AML-193 (cell line): ENCODE measurements at places on chromosomes 2 and 18.

GRCh38 chr2:221442128-221442527 is 130.0 kb downstream of the EPHA4 start:
- DNase-seq: no peak

DNA sequence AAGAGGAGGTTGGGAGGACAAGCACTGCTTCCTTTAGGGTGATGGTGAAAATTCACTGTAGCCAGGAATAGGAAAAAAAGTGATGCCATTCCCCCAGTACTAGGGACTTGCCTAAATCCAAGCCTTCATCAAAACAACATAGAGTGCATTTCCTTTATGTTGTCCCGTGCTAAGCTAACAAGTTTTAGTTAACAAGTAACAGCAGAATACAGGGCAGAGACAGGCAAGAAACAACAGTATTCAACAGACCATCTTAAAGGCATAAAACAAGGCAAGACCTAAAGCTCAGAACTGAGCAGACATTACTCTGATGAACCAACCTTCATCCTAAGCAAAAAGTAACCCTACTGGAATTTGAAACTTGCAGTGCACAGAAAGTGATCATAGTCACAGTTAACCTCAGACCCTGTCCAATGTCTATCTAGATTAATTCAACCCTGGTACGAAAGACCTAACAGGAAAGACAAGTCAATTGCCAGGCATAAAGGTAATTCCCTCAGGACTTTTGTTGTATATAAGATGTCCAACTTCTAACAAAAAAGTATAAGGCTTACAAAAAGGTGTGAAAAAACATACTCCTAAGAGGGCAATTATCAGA is 34.4 kb upstream of the GALNT1 start:
- no peak for DNase-seq

GRCh38 chr2:76612764-76613163 is 902.0 kb upstream of the GCFC2 start:
- DNase-seq: no peak

- DNase-seq: no peak
Observed at GRCh38 chr2:231057590-231057989, 923 bp downstream of the PSMD1 start.

DNA sequence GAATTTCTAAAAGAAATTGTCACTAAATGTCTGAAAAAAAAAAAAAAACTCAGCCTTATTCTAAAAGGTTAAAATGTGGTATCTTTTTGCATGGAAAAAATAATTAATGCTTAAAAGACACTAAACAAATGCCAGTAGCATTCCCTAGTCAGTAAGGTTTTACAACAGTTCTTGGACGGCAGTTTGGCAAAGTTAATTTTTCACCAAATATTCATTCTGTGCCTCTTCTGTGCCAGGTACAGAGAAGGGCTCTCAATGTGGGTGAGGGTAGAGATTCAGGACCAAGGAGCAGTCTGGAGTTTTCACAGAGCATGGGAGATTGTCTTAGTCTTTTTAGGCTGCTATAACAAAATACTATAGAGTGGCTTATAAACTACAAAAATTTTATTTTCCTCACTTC is 6.0 kb upstream of the CCDC93 start:
- no peak for DNase-seq

GRCh38 chr2:151007365-151007764 is 254.3 kb downstream of the RBM43 start:
- no peak for DNase-seq

DNA sequence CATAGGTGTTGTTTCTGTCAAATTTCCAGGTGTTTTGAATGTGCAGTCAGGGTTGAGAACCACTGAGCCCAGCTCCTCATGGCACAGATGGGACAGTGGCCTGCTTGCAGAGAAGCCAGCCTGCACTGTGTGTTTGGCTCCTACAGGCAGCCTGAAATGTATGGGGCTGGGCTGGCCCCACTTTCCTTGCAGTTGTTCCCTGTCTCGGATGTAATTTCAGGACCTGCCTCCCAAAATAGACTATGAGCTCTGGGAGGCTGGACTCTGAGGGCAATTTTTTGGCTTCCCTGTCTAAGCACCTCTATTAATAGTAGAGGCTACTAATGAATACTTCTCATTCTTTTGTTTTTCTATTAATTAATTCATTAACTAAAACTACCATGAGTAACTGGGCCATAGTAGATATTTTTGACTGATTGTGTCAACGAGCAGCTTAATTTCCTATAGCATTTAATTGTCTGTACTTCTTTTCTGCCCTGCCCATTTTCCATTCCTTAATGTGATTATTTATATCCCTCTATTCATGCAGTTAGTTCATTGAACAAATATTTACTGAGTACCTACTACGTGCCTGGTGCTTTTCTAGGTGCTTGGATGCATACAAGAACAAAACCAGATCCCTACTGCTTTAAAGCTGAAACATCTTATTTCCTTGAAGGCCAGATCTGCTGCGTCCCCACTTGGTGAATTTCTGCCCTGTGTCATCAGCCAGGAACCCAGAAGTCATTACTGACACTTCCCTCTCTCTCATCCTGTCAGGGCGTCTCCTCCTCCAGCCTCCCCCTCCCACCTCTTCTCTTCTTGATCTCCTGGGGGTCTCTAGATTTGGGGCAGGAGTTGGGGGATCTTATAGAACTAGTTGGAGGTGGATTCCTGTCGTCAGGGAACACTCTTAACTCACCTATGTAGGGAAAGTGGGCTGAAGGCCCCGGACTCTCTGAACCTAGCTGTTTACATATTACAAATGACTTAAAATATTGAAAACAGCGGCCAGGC is 16.3 kb downstream of the DYSF start:
- no peak for DNase-seq

GRCh38 chr2:54556621-54557121 is 100.5 kb downstream of the SPTBN1 start:
- no peak for DNase-seq

DNA sequence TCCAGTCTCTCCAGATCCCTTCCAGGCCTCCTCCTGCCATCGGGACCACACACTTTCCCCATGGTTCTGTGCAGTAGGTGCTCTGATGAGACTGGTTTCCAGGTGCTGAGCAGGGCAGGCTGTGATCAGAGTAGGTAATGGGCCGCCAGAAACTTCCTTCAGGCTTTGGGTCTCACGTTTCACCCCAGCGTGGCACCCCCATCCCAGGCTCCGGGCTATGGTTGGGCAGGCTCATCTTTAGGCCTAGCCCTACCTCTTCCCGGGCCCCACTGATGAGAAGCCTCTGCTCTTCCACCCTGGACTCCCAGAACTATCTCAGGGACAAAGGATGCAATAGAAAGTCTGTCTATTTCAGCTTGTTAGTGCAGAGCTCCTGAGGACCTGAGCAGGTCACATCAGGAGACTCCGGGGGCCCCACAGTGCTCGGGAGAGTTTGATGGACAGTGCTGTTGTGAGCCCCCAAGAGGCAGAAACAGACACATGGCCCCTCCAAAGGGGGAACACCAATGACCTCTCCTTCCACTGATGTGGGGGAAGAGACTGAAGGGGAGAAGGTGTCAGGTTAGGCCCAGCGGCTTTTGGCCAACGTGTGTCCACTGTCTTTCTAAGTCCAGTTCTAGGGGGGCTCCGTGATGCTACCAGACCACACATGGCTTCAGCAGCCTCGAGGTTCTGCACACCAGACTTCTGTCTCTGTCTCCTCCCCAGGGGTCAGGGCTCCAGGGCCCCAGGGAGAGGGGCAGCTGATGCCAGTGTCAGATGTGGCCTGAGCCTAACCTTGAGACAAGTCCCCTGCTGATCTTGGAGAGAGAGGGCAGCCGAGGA is 5.8 kb upstream of the PROM2 start:
- no peak for DNase-seq

DNA sequence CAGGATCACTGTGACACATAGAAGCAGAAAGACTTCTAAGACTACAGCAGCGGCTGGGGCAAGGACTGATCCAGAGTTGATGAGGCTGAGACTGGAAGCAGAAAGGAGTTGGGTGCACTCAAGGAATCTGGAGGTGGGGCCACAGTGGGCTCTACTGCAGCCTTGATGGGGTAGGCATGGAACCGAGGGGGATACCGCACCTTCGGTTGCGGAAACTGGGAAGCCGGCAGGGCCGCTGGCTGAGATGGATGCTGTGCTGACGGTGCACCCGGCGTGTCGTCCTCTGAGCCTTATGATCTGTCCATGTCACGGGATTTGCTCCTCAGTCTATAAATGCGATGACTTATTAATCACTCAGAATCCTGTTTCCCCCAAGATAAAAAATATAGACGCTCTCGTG is 473.5 kb upstream of the MYT1L start:
- DNase-seq: no peak

- no peak for DNase-seq
Observed at GRCh38 chr2:55277310-55277709, 8.3 kb upstream of the MTIF2 start.

DNA sequence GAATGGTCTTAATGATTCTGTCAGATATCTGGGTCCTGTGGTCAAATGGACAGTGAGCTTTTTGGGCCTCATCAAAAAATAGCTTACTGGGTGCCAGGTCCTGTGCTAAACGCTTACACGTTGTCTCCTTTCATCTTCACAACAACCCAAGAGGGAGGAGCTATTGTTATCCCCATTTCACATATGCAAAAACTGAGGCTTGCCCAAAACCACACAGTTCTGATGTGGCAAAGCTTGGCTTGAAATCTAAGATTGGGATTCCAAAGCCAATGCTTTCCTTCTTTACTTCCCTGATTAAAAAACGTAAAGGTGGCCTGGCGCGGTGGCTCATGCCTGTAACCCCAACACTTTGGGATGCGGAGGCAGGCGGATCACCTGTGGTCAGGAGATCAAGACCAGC is 69.3 kb downstream of the ACTR2 start:
- DNase-seq: no peak

DNA sequence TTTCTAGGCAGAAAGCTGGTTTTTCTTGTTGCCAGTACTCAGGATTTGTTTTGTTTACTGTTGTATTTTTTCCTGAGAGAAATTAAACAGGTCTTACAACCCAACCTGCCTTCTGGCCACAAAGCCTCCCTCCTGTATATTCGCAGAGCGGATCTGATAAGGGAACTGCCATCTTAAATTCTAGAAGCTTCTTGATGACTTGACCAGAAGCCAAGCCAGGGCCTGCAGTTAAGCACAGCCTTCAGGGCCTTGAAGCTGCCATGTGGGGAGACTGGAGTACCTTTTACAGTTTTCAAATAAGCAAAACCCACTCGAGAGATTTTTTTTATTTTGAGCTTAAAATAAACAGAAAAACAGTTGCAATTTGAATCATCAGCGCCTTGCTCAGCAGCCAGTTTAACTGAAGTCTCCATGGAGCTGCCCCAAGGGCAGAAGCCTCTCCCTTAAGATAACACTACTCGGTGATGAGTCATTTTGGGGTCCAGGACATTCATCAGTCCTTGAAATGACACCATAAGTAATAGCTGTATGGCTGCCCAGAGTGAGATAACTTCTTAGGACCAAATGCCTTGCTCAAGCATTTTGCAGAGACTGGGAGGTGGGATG is 51.5 kb upstream of the PHLPP1 start:
- no peak for DNase-seq

DNA sequence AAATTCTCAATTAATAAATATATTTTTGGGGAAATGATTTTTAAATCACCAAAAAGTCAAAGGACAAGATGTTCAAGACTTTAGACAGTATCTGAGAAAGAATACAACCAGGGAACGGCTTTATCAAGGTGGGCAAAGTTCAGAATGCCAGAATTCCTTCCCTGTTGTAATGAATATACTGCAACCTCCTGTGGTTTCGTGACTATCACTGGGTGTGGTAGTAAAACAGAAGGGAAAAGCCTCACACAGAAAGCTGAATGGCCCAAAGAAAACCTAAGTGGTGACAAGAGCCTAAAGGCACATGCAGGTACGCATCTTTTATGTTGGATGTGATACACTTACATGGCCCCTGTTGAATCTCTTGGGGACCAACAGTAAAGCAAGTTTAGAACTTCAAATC is 37.1 kb downstream of the MBD2 start:
- DNase-seq: no peak
